ENCODE measurements at places on chromosomes 6 and 20. TPM values are rescaled to one million over a fixed set of nuclear protein-coding genes. Genes with fewer than 3 reads are reported as not detected.

Gene SRXN1
- total RNA-seq = 91.2 TPM

Gene SLC17A1
- not detected for total RNA-seq

Gene PMEPA1
- total RNA-seq = 1.0 TPM

Gene EDN3
- not detected for total RNA-seq

GRCh38 chr6:123316733-123317323 is 319.9 kb downstream of the TRDN start:
- DNase-seq = peak; percentile 2

DNA sequence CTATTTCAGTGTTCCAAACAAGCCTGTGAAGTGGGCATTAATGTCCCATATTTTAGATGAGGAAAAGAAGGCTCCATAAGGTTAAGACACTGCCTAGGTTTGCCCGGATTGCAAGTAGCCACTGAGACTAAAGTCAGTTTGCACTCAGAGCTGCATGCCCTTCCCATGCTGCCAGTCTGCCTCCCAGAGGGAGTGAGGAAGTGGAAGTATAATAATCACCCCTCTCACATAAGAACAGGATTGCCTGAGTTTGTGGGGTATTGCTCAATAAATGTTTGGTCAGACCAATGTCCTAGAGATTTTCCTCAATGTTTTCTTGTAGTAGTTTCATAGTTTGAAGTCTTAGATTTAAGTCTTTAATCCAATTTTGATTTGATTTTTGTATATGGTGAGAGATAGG is 43.9 kb upstream of the CLIC5 start:
- peak; percentile 2 for DNase-seq

DNA sequence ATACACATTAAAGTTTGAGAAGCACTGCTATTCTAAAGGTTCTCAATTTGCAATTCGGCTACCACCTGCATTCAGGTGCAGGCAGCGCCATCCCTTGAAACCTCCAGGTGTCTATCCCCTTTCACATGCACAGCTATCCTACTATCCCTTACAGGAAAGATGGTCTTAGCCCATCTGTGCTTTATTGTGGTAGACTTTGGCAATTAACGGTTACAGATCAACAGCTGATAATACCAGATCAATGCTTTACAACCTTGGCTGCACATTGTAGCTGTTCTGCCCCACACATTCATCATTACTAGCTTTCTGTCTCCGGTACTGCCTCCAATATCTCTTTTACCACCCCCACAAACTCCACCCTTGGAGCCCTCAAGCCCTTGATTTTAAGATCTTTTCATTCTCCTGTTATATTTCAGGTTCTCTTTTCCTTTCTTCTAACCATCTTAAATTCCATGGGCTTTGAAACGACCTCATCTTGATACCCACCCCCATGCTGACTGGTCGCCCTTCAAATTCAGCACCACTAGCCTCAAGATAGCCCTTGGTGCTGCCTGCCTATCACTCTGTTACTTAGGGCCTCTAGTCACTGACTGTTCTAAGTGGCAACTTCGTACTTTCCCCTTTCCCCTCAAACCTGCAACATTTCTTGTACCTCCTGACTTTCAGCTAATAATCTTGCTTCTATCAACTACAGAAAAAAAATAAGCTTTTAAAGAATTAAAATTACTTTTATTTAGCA is 50.8 kb downstream of the SPTLC3 start:
- no peak for DNase-seq

DNA sequence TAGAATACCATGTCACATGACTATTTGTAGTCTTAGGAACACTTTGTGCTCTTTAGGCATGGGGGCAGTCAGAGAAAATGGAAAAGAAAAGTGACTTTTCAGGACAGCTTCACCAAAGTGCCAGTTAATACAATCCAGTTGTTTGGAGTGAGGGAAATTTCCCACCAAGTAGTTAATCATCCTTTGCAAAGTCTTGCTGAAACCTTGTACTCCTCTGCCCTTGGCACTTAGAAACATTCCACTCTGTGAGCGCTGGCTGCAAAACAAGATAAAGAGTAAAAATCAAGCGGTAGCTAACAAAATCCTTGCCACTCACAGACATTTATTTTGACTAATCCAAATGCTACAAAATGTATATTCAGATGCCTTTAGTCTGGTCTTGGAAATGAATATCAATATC is 229.2 kb upstream of the HSF2 start:
- DNase-seq = no peak

- no peak for DNase-seq
These were observed 53.7 kb downstream of the KLHL31 start for GRCh38 chr6:53611889-53612288.

DNA sequence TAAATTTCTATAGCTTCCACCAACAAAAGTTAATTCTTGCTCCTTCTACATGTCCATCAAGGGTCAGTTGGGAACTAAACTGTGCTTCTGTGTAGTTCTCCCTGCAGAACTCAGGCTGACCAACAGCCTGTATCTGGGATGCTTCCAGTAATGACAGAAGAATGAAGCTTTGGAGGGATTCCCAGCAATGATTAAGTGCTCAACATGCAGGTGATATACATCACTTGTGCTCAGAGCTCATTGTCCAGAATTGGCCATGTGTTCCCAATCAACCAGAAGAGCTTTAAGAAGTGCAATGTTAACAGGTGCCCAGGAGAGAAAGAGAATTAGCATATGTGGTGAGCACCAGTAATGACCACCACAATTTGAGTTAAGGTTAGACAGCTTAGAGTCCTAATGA is 37.4 kb upstream of the SNRPB2 start:
- DNase-seq = no peak
